SJCRH30 (cell line): ENCODE measurements at places on chromosomes 6 and 20.
A peak's percentile ranks its signal among the peaks of the same experiment; 100 is the strongest.

DNA sequence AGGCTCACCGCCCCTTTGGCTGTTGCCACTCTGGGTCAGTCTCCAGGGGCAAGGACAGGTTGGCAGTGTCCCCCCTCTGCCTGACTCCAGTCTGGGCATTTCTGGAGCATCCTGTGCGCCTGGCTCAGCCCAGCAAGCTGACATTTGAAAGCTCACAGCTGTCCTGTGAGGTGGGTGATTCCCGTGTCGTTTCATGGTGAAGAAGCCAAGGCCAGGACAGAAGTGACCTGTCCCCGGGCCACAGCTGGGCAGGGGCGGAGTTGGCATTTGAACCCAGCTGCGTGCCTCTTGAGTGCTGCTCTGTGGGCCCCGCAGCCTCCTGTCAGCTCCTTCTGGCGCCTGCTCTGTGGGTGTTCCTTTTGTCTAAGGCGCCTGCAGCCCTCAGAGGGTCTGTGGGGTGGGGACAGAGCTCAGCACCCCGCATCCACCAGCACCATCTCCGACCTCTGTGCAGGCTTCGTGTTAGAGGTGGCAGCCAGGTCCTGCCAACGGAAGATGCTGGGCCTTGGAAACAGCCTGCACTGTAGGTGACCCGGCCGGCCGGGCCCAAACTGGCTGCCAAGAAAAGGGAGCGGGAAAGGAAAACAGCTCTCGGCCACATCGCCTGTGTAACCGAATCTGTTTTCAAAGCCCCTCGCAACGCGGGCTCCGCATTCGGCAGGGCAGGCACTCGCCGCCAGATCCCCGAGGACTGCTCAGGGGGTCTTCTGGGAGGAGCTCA lies 5.8 kb upstream of the GATA5 start:
- no peak overlapping the region for H3K27ac ChIP-seq
- no peak for DNase-seq
- H3K4me3 ChIP-seq = peak overlapping the region; percentile 10; the same call in 1 of the 2 replicates
- no peaks in the 10 kb centered on the region for H3K36me3 ChIP-seq

DNA sequence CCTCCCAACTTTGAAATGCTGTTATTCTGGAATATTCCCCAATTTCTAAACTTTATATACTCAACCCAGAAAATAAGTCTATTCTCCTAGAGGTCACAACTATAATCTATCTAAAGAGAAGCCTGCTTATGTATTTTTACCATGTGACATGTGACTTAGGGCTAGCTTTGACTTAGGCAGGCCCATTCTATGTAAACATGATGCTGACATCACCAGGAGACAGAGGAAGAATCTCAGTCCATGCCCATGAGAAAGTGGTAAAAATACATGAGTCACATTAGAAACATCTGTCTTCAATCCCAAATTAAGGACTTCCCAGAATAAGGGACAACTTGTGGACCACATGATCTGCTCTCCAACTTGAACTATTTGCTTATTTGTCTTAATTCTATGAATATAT lies 113.6 kb upstream of the ID4 start:
- H3K4me1 ChIP-seq = no peaks in the 10 kb centered on the region
- no peaks in the 10 kb centered on the region for H3K27me3 ChIP-seq
- DNase-seq = no peak
- H3K27ac ChIP-seq = no peak overlapping the region

DNA sequence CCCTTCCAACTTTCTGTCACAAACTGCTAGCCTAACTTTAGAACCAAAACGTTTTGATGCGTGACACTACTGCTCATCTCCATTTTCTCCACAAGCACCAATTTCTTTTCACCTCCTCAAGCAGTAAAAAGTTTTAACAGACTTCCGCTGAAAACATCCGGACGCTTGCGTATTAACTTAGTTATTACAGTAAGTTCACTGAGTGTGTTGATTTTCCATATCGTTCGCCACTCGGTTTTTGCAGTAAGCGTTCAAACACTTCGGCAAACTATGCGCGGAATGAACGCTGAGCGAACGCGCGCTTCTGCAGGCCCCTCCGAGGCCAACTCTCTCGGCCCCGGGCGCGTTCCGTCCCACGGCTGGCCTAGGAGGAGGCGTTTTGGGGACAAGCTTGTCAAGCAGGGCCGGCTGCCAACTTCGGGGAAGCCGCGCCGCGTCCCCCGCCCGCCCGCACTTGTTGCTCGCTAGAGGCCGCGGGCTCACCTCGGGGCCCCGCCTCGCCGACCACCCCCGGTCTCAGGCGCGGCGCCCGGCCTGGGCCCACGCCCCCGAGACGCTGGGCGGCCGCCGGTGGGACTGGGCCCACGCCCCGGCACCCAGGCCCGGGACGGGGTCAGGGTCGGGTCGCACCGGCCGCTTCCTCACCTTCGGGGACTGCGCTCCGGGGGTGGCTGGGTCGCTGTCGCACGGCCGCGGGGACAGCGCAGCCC lies 945 bp downstream of the PHF10 start:
- H3K36me3 ChIP-seq = peaks cover 21% of the 10 kb centered on the region
- no peaks in the 10 kb centered on the region for H3K27me3 ChIP-seq
- DNase-seq = peak; percentile 65
- H3K4me3 ChIP-seq = peak overlapping the region; percentile 63
- peaks cover 10% of the 10 kb centered on the region for H3K4me1 ChIP-seq

GRCh38 chr6:164477101-164477500 lies 832.3 kb downstream of the C6orf118 start:
- no peaks in the 10 kb centered on the region for H3K27me3 ChIP-seq
- no peak overlapping the region for H3K4me3 ChIP-seq
- DNase-seq = no peak
- no peak overlapping the region for H3K27ac ChIP-seq
- H3K36me3 ChIP-seq = no peaks in the 10 kb centered on the region

DNA sequence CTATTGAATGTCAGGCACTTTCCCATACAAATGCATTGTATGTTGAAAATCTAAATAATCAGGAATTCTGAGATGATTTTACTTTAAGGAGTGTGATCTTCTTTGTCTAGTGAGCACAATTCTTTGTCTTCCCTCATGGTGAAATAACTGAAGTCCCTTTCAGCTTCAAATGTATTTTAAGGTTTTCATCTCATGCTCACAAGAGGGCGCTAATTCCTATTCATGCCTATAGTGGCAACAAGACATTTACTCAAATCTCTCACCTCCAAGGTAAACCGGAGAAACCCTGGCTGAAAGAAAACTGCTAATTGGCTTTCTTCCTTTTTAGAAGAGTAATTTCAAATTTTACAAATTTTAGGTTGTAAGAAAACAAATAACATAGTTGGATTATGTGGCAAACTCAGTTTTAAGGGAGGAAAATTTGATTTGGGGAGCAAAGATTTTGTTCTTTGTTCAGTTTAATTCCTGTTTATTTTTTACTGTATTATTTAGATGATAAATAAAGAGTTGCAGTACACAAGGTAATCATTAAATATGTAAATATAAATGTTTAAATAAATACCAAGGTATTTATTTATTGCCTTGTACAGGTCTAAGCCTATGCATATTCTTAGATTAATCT lies 69.1 kb downstream of the SLC35F1 start:
- H3K36me3 ChIP-seq = no peaks in the 10 kb centered on the region
- H3K27ac ChIP-seq = no peak overlapping the region
- no peak overlapping the region for H3K4me3 ChIP-seq
- 0 out of 2 replicates have a peak, but pooled peaks cover 5% of the 10 kb centered on the region for H3K27me3 ChIP-seq
- H3K4me1 ChIP-seq = no peaks in the 10 kb centered on the region

DNA sequence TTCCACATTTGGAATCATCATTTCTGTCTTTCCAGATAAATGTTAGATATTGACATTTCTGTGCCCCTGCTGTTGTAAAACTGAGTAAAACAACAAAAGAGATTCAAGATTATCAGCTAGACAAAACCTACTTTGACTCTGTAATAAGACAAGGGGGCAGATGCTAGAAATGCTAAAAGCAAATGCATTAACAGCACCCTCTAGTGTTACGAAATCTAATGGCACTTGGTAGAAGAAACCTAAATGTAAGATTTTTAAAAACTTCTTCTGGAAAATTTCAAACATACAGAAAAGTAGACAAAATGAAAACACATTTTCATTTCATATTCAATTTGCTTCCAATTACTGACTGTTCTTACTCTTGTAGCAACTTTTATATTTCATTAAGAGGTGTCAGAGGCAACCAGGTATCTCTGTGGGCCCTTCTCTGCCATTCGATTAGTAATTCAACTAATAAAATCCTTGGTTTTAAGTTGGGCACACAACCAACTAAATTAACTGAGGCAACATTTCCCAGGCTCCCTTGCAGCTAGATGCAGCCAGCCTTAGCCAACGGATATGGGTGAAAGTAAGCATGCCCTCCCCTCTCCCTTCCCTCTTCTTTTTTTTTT lies 45.0 kb downstream of the SLC23A2 start:
- H3K4me3 ChIP-seq = no peak overlapping the region
- no peak overlapping the region for H3K27ac ChIP-seq
- 0 out of 2 replicates have a peak, but pooled peaks cover 6% of the 10 kb centered on the region for H3K36me3 ChIP-seq
- peak; percentile 76 for DNase-seq
- no peaks in the 10 kb centered on the region for H3K27me3 ChIP-seq
- H3K4me1 ChIP-seq = no peaks in the 10 kb centered on the region

GRCh38 chr6:164045082-164045481 lies 630.6 kb downstream of the QKI start:
- no peak overlapping the region for H3K27ac ChIP-seq
- H3K4me3 ChIP-seq = no peak overlapping the region
- no peak for DNase-seq

GRCh38 chr6:1326535-1327121 lies 14.7 kb downstream of the FOXQ1 start:
- H3K36me3 ChIP-seq = no peaks in the 10 kb centered on the region
- H3K4me1 ChIP-seq = no peaks in the 10 kb centered on the region
- no peak overlapping the region for H3K27ac ChIP-seq
- no peak overlapping the region for H3K4me3 ChIP-seq

DNA sequence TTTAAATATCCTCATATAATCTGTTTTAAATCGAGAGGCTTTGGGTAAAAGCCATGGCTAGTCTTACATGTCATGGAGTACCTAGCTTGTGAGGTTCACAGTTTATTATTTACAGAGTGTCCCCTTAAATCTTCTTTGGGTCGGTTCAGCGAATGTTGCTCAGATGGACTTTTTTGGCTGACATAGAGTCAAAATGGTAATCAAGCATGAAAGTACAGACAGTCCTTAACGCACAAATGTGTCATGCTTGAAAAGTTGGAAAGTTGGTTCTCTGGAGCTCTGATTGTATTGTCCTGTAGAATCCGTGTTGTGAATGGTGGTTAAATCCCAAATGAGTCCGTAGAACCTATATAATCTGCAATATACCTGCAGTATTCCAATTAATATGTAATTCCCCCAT lies 22.0 kb downstream of the PTPN1 start:
- DNase-seq = no peak
- 0 out of 2 replicates have a peak, but pooled peaks cover 3% of the 10 kb centered on the region for H3K4me1 ChIP-seq
- H3K27ac ChIP-seq = no peak overlapping the region
- no peak overlapping the region for H3K4me3 ChIP-seq
- H3K36me3 ChIP-seq = 0 out of 2 replicates have a peak, but pooled peaks cover 3% of the 10 kb centered on the region

GRCh38 chr6:146336191-146336590 lies 207.4 kb upstream of the RAB32 start:
- no peak for DNase-seq
- H3K27ac ChIP-seq = no peak overlapping the region
- no peaks in the 10 kb centered on the region for H3K36me3 ChIP-seq

DNA sequence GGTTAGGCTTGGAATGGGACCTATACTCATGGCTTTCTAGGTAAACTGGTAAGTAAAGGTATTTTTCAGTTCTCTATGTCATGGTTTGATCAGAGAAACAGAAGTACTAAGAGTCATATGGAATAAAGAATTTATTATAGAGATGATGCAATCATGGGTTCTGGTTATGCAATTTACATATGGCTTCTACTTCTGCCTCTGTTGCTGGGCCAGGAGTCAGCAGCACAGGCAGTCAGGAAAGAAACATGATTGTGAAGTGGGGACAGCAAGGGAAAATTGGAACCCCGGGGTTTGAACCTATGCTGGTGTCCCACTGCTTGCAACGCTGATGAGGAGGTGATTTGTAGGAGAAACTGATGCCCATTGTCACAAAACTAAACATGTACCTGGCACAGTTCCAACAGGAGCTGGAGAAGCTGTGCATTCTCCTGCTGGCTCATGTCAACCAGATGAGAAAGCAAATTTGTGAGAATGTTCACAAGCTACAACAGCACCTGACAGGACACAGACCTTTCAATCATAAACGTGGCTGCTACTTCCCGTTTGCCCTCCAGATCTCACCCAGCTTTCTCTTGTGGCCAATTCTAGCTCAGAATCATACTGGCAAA lies 887.1 kb downstream of the TFAP2A start:
- no peaks in the 10 kb centered on the region for H3K27me3 ChIP-seq
- no peak overlapping the region for H3K27ac ChIP-seq
- H3K4me3 ChIP-seq = no peak overlapping the region
- no peaks in the 10 kb centered on the region for H3K36me3 ChIP-seq
- peaks cover 11% of the 10 kb centered on the region for H3K4me1 ChIP-seq

DNA sequence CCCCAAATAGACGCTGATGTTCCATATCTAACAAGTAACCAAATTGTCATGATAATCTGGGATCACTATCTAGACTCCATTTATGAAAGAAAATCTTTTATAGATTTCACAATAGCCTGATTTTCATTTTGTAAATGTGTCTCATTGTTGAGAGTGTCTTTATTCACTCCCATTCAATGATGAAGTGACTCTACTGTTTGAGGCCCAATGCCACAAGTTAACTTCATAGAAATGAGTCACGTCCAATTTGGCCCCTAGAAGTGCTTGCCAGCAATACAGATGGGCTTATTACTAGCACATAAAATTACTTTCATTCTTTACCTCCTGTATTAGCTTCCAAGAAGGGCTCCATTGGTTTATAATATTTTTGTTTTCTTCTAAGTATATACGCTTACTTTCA lies 6.3 kb downstream of the IPCEF1 start:
- peaks cover 4% of the 10 kb centered on the region for H3K4me1 ChIP-seq
- DNase-seq = no peak
- H3K27me3 ChIP-seq = no peaks in the 10 kb centered on the region
- no peaks in the 10 kb centered on the region for H3K36me3 ChIP-seq
- no peak overlapping the region for H3K27ac ChIP-seq

GRCh38 chr6:155693573-155694418 lies 238.2 kb upstream of the NOX3 start:
- no peak for DNase-seq
- H3K27me3 ChIP-seq = no peaks in the 10 kb centered on the region
- no peaks in the 10 kb centered on the region for H3K4me1 ChIP-seq
- H3K36me3 ChIP-seq = no peaks in the 10 kb centered on the region
- no peak overlapping the region for H3K4me3 ChIP-seq

DNA sequence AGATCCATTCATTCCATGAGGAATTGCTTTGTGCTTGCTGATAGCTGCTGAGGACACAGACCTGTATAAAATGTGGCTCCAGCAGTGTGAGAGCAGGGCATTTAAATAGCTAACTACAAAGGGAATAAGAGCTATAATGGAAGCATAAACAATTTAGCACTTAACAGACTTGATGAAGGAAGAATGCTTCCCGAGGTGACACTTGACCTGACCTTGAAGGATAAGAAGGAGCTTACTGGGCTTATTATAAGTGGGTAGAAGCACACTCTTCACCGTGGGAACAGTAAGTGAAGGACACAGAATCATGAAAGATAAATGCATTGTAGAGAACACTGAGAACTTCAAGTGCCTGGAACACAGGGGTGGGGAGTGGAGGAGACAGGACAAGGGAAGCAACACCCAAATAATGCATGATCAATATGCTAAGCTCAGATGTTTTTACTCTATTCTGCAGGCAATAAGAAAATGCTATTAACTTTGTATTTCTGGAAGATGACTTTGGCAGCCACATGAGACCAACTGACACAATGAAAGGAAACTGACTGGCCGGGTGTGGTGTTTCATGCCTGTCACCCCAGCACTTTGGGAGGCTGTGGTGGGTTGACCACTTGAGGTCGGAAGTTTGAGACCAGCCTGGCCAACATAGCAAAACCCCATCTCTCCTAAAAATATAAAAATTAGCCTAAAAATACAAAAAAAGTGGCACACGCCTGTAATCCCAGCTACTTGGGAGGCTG lies 84.2 kb downstream of the EPB41L2 start:
- H3K4me1 ChIP-seq = peaks cover 13% of the 10 kb centered on the region; the same call in 1 of the 2 replicates
- no peaks in the 10 kb centered on the region for H3K36me3 ChIP-seq
- H3K4me3 ChIP-seq = no peak overlapping the region
- no peak for DNase-seq
- no peaks in the 10 kb centered on the region for H3K27me3 ChIP-seq
